Caki2 (cell line): ENCODE measurements at places on chromosomes 3 and 15.

- no peak for DNase-seq
Measured at GRCh38 chr3:119428538-119428937, 34.9 kb downstream of the TMEM39A start.

DNA sequence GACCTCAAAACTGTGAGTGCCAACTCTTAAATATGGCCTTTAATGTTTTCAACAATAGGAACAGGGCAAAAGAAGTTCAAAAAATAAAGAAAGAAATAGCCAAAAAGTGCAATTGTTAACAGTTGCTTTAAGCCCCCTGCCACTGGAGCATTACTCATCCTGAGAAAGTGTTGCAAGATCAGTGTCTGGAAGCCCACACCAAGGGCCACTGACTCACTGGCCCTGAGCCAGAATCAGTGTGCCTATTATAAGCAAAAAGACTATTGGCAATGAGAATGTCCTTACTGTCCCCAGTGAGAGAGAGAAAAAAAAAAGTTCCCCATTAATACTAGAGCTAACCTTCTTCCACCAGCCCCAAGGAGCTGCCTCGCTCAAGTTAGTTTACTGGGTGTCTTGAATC is 480.1 kb upstream of the ZNF385D start:
- DNase-seq: no peak

DNA sequence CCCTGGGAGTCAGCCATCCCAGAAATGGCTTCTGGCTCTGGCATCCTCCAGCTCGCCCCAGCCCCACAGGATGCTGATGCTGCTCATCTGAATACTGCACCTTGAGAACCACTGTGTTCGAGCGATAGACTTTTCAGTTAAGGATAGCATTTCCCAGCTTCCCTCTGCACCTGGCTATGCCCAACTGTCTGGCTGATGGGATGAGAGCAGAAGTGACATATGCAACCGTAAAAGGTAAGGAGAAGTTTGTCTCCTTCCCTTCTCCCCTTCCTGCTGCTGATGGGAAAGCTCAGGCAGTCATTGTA is 9.7 kb upstream of the HHATL start:
- DNase-seq: no peak

GRCh38 chr15:88628018-88628654 is 7.0 kb downstream of the AEN start:
- DNase-seq: no peak

GRCh38 chr3:4759689-4760312 is 219.4 kb upstream of the BHLHE40 start:
- DNase-seq: peak; percentile 38

GRCh38 chr15:61248790-61249189 is 19.7 kb upstream of the RORA start:
- DNase-seq: no peak

DNA sequence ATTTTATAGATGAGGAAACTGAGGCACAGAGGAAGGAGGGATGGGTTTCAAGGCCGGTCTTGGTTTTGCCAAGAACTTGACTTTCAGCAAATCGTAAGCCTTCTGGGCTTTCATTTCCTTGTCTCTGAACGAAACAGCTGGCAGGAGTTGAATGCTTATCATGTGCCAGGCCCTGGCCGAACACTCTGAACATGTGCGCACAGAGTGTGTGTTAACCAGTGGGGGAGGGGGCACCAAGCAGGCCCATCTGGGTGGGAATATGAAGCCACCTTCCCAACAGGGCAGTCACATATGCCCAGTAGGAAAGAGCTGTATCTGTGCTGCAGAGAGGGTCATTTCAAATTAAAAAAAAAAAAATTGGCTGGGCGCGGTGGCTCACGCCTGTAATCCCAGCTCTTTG is 29.3 kb downstream of the ZNF710 start:
- no peak for DNase-seq
